ENCODE measurements at places on chromosomes 1 and 21.

GRCh38 chr21:41112740-41113692 lies 54.9 kb upstream of the BACE2 start:
- DNase-seq = peak; percentile 20

DNA sequence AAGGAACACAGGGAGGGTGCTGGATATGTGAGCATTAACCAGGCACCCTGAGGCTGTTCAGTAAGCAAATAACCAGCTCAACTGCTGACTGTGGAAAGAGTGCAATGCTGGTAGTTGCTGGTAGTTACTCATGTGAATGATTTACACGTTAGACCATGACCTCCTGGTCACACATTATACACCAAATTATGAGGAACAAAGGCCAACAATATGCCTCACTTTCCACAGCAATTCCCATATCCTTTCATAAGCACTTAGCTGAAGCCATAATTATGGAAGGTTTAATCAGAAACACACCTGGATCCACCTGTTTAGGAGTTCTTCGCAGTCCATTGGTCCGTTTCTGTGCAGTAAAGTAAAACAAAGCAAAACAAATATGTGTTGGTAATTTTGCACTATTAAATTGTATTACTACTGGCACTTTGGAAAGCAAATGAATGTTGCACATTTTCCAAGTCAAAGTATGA lies 281.8 kb downstream of the VAV3 start:
- no peak for DNase-seq

GRCh38 chr1:204123376-204123775 lies 28.5 kb downstream of the ETNK2 start:
- DNase-seq = peak; percentile 28

- DNase-seq = no peak
These were observed 1.1 kb downstream of the KLHDC9 start for GRCh38 chr1:161099090-161099802.

- no peak for DNase-seq
These were observed 7.5 kb downstream of the NGF start for GRCh38 chr1:115330480-115331013.

GRCh38 chr1:19762175-19762779 lies 37.4 kb downstream of the TMCO4 start:
- DNase-seq = peak; percentile 31

GRCh38 chr1:1348420-1349255 lies 580 bp downstream of the DVL1 start:
- no peak for DNase-seq

DNA sequence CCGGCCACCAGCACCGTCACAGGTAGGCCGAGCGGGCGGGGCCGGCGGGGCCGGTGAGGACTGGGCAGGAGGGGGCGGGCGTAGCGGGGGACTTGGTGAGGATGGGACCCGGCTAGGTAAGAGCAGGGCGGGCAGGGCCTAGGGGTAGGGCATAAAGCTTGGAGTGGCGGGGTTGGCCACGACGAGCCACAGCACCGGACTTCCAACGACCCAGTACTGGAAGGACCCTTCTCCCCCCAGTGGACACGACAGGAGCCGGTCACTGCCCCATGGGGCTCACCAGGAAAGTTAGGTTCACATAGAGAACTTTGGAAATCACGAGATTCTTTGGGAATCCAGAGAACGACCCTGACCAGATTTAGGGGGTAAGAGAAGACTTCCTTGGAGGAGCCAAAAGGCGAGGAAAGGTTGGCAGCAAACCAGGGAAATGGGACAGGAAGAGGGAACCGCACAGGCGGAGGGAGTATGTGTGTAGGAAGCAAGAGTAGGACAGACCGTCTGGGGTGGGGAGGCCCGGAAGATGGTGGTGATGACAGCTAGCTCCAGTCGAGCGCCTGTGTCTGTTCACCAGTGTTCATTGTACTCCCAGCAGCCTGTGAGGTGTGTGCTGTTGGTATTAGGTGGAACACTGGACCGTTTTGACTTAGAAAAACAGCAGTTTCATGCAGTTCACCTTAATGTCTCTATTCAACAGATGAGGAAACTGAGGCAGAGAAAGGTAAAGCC lies 20.4 kb downstream of the ZNF362 start:
- no peak for DNase-seq

DNA sequence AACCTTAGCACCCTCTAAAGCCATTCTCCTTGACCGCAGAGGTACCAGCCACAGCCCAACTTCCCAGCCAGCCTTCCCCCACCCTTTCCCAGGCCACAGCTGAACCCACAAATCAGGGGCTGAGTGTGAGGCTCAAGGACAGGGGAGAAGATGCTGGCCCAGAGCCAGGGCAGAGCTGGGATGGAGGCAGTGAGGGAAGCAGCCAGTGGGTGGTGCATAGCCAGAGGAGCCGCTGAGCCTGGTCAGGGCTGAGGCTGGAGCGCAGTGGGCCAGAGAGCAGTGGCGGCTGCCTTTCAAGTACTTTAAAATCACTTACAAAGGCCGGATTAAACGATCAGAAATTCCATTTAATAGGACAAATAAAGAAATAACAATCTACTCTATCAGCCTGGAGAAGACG lies 36.3 kb downstream of the DMAP1 start:
- no peak for DNase-seq

GRCh38 chr1:223670458-223671159 lies 5.1 kb upstream of the CAPN8 start:
- DNase-seq = peak; percentile 24

- no peak for DNase-seq
These were observed 156.9 kb upstream of the MAGI3 start for GRCh38 chr1:113233441-113233840.

GRCh38 chr1:197011614-197012013 lies 34.3 kb downstream of the CFHR5 start:
- no peak for DNase-seq

DNA sequence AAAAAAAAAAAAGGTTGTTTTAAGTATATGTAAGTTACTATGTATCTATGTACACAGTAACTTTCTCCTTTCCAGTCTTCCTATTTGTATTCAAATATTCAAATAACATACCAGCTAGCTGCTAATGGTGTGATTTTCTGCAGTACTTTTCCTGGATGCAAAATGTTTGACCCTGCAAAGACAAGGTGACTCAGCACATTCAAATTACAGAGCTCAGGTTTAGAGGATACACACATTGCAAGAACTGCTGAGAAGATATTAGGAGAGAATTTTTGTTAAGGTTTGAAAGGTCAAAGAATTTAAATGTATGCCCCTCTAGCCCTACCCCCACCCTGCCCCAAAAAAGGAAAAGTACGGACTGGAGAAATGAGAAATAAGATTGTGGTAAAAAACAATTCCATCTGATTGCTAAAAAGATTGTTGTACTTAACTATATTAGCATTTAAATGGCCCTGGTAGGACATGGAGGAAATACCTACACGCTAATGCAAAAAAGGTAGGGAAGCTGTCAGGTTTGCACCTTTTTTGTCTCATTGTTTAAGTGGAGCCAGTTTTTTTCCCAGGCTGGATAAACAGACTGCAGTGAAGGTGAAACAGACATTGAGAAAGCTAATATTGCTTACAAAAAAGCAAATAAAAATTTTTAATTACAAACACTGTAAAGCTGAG lies 45.6 kb downstream of the ZNF281 start:
- DNase-seq = no peak

- no peak for DNase-seq
These were observed 83.4 kb upstream of the PLPPR4 start for GRCh38 chr1:99180915-99181314.
